ENCODE measurements at places on chromosomes 5 and 9. TPM values are rescaled to one million over a fixed set of nuclear protein-coding genes. Genes with fewer than 3 reads are reported as not detected.
A peak's percentile ranks its signal among the peaks of the same experiment; 100 is the strongest.

DNA sequence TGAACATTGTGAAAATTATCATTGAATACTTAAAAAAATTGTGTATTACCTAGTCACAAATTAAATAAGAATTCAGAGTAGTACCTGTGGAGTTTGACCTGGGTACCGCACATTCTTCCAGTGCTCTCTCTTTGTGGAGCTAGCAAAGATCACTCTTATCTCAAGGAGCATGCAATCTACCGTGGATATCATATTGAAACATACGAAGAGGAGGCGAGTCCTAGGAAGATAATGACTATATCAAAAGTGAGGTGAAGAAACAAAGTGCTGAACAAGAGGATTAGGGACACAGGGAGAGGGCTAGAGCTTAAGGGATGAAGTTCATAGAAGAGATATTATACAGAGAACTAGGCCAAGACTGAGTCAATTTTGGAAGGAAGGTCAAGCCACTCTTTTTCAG is 55.9 kb upstream of the NR3C1 start:
- no peak for DNase-seq

DNA sequence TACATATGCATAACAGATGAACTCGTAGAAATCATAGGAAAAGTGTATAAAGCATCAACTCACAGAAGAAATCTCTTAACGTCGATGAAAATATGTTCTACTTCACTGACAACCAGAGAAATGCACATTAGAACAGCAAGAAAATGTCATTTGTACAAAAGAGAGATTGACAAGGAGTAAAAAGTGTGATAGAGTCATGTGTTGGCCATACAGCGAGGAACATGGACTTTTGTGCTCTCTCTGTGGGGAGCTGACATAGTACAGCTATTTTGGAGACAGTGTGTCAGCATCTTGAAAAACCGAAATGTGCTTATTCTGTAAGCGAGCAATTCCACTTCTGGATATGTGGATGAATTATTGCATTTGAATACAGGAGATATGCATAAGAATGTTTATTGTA is 477.9 kb downstream of the ICE1 start:
- DNase-seq, result no peak

GRCh38 chr9:136153381-136154065 is 34.8 kb upstream of the TMEM250 start:
- DNase-seq, result peak; percentile 12

- no peak for DNase-seq
Observed at GRCh38 chr5:96322217-96322616, 110.8 kb downstream of the PCSK1 start.

GRCh38 chr9:130104491-130105193 is 50.9 kb downstream of the GPR107 start:
- DNase-seq, result no peak

GRCh38 chr9:128972956-128973355 is 25.5 kb downstream of the NUP188 start:
- DNase-seq, result no peak

GRCh38 chr9:109164042-109164441 is 3.0 kb downstream of the FRRS1L start:
- no peak for DNase-seq

GRCh38 chr5:40428126-40428525 is 251.6 kb upstream of the PTGER4 start:
- peak; percentile 70 for DNase-seq

The SLC34A3 gene
- not detected for total RNA-seq

The ADCY2 gene
- total RNA-seq, result 0.14 TPM

The PRRC1 gene
- total RNA-seq, result 18.5 TPM

All from heart left ventricle (tissue), 16 donors.